Stomach (tissue), 19 donors: ENCODE measurements at places on chromosomes 1 and 21. TPM values are rescaled to one million over a fixed set of nuclear protein-coding genes. Genes with fewer than 3 reads are reported as not detected.

The SPRR4 gene
- not detected for total RNA-seq

The ESPN gene
- 4.9 TPM for total RNA-seq

The TAS1R3 gene
- not detected for total RNA-seq

The LCE1F gene
- total RNA-seq, result not detected

The OPTC gene
- not detected for total RNA-seq

The MCOLN2 gene
- 27.2 TPM for total RNA-seq

The CLCA2 gene
- not detected for total RNA-seq

The CLDN17 gene
- total RNA-seq, result not detected

The PTGS2 gene
- total RNA-seq, result not detected

The RXRG gene
- 0.43 TPM for total RNA-seq

The SPRR2D gene
- not detected for total RNA-seq

The S100A9 gene
- total RNA-seq, result 17.4 TPM

The MYOG gene
- not detected for total RNA-seq

The DNAI4 gene
- 9.4 TPM for total RNA-seq

The ST3GAL3 gene
- total RNA-seq, result 2.9 TPM

The MROH9 gene
- not detected for total RNA-seq

The KRTAP12-1 gene
- total RNA-seq, result not detected

The CIART gene
- total RNA-seq, result 31.5 TPM

The NCSTN gene
- 71.0 TPM for total RNA-seq

The COL16A1 gene
- total RNA-seq, result 121 TPM

The CDA gene
- total RNA-seq, result not detected

The HSD3B2 gene
- total RNA-seq, result not detected

The ATP1A4 gene
- 0.37 TPM for total RNA-seq

The NBPF20 gene
- total RNA-seq, result 3.5 TPM

The PADI4 gene
- not detected for total RNA-seq

The FCRL5 gene
- not detected for total RNA-seq

The UTP25 gene
- 7.5 TPM for total RNA-seq

The DISC1 gene
- total RNA-seq, result 6.1 TPM

The PAPPA2 gene
- total RNA-seq, result 10.3 TPM

The SNX7 gene
- total RNA-seq, result 15.6 TPM

The LCE3E gene
- not detected for total RNA-seq

The RBP7 gene
- not detected for total RNA-seq

The CD48 gene
- total RNA-seq, result 9.2 TPM

The CHIA gene
- 8.8 TPM for total RNA-seq

The GOLT1A gene
- not detected for total RNA-seq

The NHLH1 gene
- total RNA-seq, result not detected

The FAM72D gene
- not detected for total RNA-seq

The OR2T33 gene
- total RNA-seq, result not detected

The FAM3B gene
- total RNA-seq, result 89.0 TPM

The ATAD3B gene
- 63.8 TPM for total RNA-seq

The L1TD1 gene
- 10.1 TPM for total RNA-seq
